ENCODE measurements at places on chromosomes 11 and 22.
A peak's percentile ranks its signal among the peaks of the same experiment; 100 is the strongest.

DNA sequence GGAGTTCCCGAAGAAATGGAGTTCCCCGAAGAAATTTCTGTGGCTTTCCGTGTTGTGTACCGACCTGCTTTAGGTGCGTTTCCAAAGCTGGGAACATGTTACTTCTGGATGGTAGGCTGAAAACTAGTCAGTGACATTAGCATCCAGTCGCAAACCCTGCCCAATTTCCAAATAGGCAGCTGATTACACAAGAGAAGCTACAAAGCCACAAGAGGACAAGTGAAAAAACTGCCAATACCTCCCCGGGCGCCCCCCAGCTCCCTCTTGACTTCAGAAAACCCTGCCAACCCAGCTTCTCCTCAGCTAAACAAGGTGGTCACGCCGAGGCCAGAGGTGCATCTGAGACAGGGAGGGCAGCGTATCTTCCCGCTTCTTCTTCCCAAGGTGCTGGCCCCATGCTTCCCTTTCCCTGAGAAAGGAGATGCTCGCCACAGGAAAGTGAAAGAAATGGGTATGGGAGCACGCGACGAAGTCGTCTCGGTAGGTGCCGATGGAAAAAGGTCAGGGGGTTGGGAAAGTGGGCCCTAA lies 551 bp downstream of the AGBL2 start:
- no peak for DNase-seq

DNA sequence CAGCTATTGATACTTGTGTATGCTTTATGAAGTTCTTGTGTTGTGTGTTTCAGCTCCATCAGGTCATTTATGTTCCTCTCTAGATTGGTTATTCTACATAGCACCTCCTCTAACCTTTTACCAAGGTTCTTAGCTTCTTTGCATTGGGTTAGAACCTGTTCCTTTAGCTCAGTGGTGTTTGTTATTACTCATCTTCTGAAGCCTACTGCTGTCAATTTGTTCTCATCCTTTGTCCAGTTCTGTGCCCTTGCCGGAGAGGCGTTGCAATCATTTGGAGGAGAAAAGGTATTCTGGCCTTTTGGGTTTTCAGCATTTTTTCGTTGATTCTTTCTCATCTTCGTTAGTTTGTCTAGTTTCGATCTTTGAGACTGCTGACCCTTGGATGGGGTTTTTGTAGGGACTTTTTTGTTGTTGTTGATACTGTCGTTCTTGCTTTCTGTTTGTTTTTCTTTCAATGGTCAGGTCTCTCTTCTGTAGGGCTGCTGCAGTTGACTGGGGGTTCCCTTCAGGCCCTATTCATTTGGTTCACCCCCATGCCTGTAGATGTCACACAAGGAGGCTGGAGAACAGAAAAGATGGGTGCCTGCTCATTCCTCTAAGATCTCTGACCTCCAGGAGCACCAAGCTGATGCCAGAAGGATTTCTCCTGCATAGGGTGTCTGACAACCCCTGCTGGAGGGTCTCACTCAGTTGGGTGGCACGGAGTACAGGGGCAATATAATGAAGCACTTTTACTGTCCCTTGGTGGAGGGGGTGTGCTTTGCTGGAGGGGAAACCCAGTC lies 35.9 kb upstream of the MUC15 start:
- no peak for DNase-seq

GRCh38 chr11:67364783-67365722 lies 8.3 kb downstream of the CLCF1 start:
- no peak for DNase-seq

DNA sequence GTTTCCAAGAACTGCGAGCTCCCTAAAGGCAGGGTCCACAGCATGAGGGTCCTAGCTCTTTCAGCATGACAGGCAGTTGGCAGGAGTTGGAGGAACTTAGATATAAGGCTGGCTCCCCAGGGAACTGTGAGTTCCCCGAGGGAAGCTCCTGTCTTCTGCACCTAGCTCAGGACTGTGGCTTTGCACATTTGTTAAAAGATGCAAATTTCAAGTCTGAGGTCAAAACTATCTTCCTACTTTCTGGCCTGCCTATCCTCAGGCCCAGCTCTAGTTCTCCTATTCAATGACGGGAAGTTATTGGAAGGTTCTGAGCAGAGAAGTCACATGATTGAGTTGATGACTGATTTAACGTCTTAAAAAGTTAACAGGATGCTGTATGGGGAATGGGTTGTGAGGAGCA lies 11.7 kb upstream of the UCP3 start:
- no peak for DNase-seq

GRCh38 chr22:29683536-29683935 lies 36.3 kb upstream of the CABP7 start:
- no peak for DNase-seq

DNA sequence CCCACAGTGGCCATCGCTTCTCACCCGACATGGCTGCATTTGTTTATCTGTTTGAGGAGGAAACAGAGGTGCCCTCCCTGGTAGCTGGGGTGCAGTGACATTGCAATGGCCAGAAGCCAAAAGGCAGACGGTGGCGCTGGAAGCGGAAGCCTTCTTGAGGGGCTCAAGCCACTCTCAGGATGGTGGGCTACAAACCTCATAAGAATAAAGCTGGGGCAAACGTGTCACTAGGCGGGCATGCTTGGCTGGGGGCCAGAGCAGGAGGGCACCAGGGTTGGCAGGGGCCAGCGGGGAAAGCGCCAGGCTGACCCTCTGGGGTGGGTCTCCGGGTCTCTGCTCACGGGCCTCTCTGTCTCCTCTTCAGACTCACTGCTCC lies 12.6 kb downstream of the TNNT3 start:
- no peak for DNase-seq

DNA sequence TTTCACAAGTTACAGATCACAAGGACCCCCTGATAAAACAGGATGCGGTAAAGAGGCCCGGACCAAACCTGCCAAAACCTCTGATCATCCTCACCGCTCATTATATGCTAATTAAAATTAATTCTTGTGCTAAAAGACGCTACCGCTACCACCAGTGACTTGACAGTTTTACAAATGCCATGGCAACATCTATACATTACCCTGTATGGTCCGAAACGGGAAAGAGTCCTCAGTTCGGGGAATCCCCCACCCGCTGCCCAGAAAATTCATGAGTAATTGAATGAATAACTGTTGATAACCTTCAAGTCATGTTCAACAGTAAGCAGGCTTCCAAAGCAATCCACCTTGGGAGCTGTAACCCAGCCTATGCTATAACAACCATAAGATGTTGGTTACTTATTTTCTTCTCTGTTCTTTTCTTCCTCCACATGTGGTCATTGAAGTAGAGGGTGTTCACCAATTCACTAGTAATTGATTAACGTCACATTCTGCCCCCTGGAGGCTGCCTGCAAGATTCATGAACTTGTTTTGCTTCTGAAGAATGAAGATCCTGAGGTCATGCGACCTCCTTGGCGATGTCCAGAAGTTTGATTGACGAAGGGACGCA lies 20.6 kb downstream of the APOBEC3H start:
- peak; percentile 74 for DNase-seq

DNA sequence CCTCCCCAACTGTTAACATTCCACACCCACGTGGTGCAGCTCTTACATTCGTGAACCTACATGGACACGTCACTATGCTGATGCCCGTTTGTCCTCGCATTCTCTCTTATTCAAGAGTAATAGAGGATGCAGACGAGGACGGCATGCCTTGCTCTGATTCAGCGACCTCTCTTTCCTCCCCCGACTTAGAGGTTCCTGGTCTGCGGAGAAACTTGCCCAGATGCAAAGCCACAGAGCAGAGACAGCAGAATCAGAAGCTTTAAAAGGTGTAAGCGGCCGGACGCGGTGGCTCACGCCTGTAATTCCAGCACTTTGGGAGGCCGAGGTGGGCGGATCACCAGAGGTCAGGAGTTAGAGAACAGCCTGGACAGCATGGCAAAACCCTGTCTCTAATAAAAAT lies 288.0 kb downstream of the NTM start:
- DNase-seq, result no peak

- DNase-seq, result no peak
Observed at GRCh38 chr22:46274381-46274780, 6.6 kb downstream of the TTC38 start.

DNA sequence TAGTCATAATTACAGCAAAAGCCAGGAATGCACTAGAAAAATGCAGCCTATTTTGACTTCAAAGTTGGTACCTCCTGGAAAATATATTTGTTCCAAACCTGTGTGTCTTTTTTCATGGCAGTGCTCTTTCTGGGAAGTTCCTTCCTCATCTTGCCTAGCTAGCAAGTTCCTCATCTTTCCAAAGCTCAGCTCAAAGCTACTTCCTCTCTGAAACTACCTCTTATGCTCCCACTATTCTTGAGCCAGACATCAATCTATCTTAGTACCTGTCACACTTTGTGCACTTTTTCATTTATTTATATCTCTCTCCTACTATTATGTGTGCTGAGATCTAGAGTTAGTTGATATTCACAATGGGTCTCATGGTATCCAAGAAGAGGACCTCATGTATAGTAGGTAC lies 191.6 kb upstream of the CCDC90B start:
- no peak for DNase-seq

GRCh38 chr11:11701070-11701469 lies 79.3 kb upstream of the GALNT18 start:
- DNase-seq, result no peak

DNA sequence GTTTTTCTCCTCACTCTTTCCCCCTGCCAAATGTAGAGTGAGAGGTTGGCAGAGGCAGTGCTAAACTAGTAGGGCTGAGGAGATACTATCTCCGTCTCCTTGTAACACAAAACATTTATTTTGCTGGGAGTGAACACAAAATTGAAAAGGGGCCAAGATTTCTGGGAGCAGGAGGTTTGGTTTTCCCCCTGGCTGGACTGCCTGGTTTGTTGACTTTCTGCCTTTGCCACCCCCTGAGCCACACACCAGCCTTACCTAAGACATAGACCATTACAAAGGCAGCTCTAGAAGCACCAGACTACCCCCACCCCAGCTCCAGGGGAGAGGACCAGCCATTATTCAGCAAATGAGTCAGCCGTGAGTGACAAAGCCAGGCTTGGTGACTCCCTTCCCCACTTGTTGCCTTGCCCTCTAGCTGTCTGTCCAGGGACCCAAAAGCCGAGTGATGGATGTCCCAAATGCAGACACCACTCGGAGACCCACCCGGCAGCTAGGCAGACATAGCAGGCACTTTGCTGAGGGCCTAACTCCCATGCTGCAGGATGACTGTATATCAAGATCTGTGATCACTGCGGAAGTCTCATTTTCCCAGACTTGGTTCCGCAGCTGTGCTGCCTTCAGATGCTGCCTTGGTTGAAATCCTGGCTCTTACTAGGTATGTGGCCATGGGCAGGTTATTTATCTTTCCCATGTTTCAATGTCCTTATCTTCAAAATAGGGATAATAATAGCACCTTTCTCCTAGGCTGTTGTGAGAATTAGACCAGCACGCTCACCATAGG lies 17.7 kb upstream of the CDON start:
- DNase-seq, result no peak

- DNase-seq, result no peak
Observed at GRCh38 chr22:32858121-32858703, 56.7 kb downstream of the TIMP3 start.

DNA sequence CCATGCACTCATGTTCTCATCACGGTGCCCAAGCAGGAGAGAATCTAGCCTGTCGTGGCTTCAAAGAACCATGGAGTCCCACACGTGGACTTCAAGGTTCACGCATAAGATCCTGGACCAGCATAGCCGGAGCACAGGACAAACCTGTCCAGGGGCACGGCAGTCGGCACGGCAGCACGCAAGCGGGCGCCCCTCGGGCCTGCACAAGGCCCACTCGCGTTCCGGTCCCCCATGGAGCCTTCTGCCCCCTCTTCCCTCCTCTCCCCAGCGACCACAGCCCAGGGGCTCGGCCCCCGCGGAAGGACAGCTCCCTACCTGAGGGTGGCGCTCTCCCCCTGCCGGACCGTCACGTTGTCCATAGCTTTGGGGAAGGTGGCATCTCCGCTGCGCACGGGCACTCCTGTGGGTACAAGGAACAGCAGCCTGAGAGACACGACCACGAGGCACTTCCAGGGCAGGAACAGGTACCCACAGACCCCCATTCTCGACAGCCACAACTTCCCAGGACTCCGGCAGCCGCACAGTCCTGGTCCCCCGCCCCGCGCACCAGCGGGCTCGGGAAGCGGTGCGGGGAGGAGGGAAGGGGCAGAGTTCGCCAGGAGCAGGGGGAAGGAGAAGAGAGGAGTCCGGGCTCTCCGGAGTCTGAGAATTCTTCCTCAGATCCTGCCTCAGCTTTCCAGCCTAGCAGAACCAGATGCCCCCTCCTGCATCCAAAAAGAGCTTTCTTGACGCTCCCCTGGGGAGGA lies 589.5 kb downstream of the OPCML start:
- no peak for DNase-seq

GRCh38 chr22:37817705-37818408 lies 5.3 kb upstream of the GALR3 start:
- peak; percentile 83 for DNase-seq

GRCh38 chr11:76850815-76851214 lies 9.9 kb upstream of the ACER3 start:
- no peak for DNase-seq

Data from mucosa of gallbladder (tissue), 1 donor.